ENCODE measurements at places on chromosomes 12 and 14. TPM values are rescaled to one million over a fixed set of nuclear protein-coding genes. Genes with fewer than 3 reads are reported as not detected.

GRCh38 chr12:53113951-53114350, 10.7 kb downstream of the SOAT2 start:
- no peak for DNase-seq

DNA sequence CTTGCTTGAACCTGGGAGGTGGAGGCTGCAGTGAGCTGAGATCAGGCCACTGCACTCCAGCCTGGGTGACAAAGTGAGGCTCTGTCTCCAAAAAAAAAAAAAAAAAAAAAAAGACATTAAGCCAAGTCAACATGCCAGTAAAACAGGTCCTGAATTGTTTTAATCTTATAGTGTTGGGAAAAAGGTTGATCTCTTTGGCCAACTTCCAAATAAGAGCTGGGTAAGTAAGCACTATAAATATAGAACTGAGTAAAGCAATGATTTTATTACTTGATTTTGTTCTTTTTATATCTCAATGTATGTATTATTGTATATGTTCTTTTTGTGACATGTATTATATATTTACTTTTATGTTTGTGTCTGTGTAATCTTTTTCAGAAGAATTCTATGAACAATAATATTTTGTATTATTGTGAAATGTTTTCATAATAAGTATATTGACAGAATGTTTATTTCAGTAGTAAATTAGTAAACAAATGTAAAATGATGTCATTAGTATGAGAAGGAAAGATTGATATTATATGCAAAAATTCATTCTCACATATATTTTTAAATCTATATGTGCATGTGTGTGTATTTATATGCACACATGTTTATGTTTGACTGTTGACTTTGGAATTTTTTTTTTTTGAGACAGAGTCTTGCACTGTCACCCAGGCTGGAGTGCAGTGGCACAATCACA, 9.6 kb upstream of the AKAP6 start:
- no peak for DNase-seq

DNA sequence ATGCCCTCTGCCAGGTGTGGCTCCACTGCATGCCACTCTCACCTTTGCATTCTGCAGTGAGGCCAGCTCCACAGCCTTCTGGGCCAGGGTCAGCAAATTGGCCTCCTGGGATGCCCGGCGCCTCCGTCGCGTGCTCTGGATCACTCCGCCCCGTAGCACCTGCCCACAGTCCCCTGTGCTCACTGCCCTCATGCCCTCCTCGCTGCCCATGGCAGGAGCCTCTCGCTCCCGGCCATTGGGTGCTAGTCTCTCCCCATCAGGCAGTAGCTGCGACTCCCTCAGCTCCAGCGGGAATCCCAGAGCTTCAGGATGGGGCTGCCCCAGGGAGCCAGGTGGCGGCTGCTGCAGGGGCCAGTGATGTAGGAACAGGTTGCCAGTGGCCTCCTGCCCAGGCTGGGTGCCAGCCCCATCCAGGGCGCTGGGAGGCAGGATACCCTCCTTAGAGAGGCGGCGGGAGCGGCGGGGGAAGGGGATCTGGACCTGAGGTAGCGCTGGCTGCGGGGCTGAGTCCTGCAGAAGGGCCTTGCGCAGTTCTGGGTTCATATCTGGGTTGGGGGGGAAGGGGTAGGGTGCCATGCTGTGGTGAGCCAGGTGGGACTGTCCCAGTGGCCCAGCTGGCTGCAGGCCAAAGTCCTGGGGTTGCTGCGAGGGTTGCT, 24.5 kb upstream of the PNMA1 start:
- no peak for DNase-seq

- DNase-seq = no peak
These were observed 578.5 kb downstream of the ALG10 start for GRCh38 chr12:34600592-34601462.

The P2RX4 gene
- total RNA-seq = 48.2 TPM

DNA sequence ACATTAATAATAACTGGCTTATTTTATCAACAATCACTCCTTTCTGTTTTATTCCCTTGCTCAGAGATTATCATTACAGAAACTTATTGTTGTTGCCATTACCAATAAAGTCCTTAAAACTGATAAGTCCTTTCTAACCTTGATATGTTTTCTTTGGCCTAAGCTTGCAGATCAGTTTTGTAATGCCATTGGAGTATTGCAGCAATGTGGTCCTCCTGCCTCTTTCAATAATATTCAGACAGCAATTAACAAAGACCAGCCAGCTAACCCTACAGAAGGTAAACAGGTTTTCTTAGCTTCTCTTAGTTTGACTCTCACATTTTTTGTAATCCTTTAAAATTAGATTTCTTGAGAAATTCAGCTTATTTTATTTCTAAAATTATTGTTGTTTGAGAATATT, 3.9 kb downstream of the MED21 start:
- DNase-seq = no peak

The PAX9 gene
- total RNA-seq = not detected

DNA sequence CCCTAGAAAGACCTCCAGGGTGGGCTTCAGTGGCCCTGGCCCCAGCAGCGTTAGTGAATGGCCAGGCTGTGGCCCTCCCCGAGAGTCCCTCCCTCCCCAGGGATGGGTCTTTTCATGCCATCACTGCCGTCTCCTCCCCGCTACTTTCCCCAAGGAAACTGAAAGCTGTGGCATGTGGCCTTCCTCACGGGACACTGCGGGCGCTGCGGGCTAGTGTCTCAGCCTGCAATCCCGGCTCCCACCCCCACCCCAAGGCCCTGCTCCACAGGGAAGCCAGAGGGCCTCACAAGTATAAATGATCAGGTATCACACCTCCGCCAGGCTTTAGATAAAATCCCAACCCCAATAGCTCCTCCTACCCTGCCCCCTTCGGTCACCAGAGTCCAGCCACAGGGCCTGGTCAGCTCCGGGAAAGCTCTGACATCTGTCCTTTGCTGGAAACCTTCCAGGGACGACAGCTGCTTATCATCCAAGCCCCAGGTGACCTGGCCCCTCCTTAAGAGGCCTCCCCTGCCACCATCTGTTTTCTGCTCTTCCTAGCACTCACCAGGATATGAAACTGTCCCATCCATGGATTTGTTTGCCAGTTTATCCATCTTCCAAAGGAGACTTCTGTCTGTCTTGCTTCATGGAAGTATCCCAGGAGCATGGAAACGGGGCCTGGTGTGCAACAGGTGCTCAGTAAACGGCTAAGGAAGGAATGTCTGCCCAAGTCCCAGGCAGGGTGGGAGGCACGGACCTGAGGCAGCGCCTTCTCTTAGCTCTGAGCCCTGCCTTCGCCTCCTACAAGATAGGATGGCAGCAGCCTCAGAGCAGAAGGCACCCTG, 31.6 kb downstream of the CCDC85C start:
- no peak for DNase-seq

DNA sequence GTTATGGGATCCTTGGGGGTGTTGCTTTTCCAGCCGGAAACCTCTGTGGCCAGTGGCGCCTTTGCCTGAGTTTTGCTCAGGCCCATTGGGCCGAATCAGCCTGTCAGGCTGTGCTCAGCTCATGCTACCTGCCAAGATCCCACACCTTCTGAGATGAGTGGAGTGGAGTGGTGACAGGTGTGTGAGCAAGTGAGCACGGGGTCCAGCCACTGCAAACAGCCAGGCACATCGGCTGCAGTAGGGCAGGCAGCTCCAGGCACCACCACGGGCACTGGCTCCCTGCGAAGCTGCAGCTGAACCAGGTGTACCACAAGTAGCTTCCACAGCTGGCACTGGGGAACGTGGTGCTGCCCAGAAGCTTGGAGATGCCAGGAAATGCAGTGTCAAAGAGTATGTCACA, 21.1 kb upstream of the WDR89 start:
- DNase-seq = no peak

- DNase-seq = no peak
These were observed 336.8 kb upstream of the FKBP4 start for GRCh38 chr12:2457933-2458414.

GRCh38 chr12:7006639-7007038, 11.6 kb downstream of the LPCAT3 start:
- DNase-seq = no peak

The DTX1 gene
- total RNA-seq = 5.8 TPM

DNA sequence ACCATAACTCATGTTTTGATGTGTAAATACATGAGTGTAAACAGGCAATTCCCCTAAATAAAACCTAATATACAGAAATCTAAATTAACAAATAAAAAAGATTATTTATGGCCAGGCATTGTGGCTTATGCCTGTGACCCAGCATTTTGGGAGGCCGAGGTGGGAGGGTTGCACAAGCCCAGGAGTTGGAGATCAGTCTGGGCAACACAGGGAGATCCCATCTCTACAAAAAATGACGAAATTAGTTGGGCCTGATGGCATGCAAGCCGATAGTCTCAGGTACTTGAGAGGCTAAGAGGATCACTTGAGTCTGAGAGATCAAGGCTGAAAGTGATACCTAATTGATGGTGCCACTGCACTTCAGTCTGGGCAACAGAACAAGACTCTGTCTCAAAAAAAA, 48.7 kb downstream of the BCAT1 start:
- no peak for DNase-seq

The KCNK10 gene
- not detected for total RNA-seq

The RESF1 gene
- 6.2 TPM for total RNA-seq

The DDX54 gene
- total RNA-seq = 63.1 TPM

The SIX6 gene
- not detected for total RNA-seq

DNA sequence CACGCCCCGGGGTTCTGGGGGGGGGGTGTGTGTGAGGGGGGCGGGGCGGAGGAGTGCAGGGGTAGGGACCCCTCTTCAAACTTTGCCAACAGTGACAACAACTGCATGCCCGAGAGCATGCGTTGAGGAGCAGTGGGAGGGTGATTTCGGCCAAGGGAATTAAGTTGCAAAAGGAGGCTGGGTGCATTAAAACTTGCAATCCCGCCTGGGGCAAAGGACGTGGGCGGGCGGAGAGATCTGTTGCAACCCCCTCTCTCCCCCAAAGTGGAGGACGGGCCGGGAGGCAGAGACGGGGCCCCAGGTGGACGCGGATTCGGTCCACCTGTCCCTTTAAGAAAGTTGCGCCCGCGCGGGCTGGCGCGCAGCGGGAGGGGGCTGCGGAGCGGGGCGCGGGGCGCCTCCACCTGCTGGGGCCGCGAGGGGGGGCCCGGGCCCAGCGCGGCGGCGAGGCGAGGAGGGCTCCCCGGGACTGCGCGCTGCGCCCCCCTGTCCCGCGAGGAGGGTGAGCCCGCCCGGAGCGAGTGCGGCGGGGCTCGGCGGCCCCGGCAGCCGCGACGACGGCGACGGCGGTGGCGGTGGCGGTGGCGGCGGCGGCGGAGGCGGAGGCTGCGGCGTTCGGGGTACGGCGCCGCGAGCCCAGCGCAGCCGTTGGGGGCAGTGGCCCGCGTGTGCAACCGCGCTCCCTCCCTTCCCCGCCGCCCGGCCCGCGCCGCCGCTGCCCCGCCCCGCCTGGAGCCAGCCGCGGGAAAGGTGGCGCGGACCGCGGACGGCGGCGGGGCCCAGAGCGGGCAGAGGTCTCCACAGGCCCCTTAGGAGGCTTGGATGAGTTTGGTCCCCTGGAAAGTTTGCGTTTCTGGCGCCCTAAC, 530 bp upstream of the FOXN4 start:
- no peak for DNase-seq
